ENCODE measurements at places on chromosomes 7 and 10.

- no peak for DNase-seq
These were observed 244.4 kb downstream of the CHCHD3 start for GRCh38 chr7:132837529-132837928.

DNA sequence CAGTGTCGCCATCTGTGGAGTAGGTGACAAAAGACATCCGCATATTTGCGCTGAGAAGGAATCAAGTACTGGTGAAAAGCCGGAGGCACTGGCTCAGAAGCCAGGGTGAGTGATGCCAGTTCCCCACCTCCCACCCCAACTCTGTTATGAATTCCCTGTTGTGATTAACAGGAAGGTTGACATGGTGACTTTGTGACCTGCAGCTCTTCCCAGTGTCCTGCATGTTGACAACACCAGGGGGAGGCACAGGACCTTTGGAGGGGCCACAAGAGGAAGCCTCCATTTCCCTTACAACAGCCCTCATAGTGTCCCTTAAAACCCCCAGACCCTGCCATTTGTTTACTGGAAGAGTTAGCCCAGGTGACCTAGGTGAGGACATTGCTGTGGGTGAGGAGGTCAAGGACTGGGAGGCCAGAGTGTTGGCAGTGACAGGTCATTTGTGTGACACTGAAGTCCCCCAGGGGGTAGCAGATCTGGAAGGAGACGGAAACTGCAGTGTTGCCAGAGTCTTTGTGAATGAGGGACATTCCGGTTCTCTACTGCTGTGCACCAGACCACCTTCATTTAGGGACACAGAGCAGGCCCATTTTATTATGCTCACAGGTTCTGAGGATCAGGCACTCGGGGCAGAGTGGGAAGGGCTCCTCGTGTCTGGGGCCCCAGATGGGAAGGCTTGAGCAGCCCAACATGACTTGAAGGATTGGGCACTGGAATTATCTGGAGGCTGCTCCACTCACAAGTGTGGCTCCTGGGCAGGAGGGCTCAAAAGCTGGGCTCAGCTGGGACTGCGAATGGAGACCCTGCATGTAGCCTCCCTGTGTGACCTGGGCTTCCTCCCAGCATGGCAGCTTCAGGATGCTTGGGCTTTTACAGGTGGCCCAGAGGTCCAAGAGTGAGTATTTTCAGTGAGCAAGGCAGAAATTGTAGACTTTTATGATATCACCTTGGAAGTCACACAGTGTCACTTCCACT is 13.0 kb upstream of the ANTXRL start:
- DNase-seq: no peak

GRCh38 chr7:130322615-130323014 is 22.0 kb upstream of the CPA5 start:
- DNase-seq: no peak

DNA sequence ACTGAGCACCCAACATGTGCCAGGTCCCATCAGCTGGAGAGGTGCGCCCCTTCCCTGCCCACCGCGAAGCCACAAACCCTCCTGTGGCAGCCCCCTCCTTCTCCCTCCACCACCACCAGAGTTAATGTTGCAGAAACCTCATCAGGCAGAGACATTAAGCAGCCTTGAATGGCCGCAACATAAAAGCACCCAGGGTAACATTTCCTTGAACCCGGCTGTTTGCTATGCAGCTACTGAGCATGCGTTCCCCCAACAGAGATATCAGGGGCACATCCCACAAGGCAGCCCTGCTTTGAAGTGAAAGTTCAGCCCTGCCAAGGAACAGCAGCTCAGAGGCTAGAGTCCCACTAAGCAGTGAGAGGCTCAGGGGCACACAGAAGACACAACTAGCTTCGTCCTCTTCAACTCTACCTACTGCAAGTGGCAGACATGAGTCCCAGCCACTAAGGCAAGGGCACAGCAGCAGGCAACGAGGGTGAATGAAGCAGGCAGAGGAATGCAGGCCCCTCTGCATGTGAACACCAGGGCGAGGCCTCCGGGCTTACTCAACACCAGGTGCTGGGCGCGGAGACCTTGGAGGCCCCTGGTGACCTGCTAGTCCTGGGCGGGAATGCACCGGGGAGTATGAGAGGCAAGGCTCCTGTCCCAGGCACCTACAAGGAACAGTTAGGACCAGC is 107.4 kb downstream of the SLIT1 start:
- DNase-seq: no peak

DNA sequence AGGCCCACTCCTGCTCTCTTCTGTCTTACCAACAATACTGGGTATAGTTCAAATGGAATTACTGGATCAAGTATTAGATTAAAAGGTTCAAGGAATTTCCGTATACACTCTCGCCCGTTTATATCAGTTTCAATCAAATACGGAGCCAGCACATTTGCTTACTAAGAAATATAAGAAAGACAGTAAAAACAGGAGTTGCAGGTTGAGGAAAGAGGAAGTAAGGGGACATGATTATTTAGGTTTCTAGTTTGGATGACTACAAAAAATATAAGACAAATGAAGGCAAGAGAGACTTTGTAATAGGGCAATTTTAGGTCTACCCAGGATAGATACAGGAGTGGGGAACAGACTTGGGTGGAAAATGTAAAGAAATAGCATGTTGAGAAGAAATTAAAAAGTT is 109.9 kb upstream of the ABI1 start:
- DNase-seq: no peak

- no peak for DNase-seq
These were observed 149.8 kb upstream of the WDR11 start for GRCh38 chr10:120701381-120701780.

- DNase-seq: no peak
These were observed 72.9 kb downstream of the GNAI1 start for GRCh38 chr7:80207501-80207900.

DNA sequence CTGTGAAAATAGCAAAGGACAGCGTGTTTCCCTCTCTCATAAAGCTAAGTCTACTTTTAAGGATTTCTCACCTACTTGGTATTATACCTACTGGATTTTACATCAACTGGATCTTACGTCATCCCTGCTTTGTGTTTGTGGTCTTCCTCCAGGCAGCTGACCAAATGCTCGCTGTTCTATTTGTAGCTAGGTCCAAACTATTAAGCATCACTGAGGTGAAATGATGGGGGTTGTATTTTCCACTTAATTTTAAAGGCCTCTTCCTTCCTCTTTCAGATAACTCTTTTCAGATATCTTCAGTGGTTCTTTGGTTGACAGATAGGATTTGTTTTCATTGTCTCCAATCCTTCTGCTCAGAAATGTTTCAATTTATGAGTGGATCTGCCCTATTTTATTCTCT is 169.7 kb downstream of the RNLS start:
- no peak for DNase-seq

DNA sequence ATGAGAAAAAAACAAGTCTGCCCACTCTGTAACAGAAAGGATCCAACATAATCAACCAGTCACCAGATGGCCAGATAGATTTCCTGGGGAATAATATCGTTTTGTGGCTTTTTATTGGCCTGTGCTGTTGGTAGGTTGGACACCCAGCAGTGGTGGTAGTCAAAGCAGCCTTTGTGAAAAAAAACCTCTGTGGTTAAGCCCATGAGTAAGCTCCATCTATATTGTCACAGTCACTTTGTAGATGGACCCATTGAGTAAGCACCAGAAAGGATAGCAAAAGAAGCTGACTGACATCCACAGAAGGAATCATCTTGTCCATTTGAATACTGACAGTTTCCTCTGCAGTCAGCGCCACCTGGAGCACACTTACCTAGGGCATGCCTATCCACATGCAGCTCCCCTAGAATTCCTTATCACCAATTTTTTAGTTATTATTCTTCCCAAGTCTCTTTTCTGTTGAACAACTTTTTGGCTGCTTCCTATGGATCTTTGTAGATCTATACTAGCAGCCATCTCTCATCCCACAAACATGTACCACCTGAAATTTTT is 96.9 kb downstream of the IQUB start:
- DNase-seq: no peak

DNA sequence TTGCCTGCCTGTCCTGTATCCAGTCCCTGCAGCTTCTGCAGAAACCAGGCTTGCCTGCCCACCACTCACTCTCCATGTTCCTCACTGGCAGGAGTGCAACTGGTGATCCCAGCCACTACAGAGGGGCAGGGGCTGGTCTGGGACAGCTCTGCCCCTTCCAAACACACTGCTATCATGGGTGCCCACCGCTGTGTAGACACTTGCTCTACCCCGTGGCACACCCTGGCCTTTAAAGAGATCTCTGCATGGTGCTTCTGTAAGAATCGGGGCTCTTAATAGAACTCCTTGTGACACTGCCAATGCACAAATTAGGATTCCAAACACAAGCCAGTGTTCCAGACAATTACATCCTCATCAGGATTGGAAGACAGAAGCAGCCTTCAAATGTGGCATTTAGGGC is 41.7 kb downstream of the C10orf90 start:
- DNase-seq: no peak

DNA sequence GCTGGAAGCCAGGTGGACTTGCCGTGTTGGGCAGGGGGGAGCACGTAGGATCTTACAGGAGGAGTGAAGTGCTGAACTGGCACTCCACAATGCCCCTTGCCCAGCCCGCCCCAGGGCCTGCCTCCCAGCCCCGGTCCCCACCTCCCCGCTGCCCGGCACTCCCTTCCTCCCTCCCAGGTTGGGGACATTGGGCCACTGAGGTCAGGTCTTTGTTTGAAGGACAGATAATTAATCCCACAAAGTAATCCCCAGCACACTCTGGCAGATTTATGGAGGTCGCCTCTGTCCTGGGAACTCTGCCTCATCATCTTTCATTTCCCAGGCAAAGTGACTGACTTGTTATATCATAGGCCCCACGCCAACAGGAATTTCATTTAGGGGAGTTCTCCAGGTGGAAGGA is 122.8 kb downstream of the C10orf105 start:
- DNase-seq: no peak

DNA sequence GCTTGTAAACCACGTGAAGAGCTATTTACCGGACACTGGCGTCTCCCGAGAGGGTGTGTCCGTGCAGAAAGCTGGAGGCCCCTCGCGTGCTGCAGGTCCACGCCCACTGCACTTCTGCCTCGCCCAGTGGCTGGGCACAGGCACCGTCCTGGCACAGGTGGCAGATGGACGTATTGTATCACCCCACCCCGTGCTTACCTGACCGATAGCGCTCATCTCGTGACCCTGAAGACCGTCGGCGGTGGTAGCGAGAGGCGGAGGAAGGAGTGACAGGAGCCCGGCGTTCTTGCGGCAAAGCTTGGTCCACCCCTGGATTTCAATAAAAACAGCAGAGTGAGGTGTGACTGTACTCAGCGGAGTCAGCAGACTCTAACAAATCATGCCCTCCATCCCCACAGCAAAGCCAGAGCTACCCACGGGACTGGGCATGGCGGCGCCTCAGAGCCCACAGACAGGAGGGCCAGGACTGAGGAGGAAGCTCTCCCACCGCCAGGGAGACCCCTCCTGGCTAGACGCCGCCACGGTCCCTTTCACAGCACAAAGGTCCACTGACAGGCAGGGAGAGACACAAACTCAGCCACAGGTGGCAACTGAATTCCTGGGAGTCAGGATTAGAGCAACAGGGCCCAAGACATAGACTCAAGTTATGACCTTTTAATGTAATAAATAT is 217.1 kb downstream of the DIP2C start:
- no peak for DNase-seq

All from right renal pelvis (tissue), 4 donors.